Naive thymus-derived CD8-positive, alpha-beta T cell (primary cell): ENCODE measurements at places on chromosomes 3 and 15. TPM values are rescaled to one million over a fixed set of nuclear protein-coding genes. Genes with fewer than 3 reads are reported as not detected.

ZNF662 gene
- total RNA-seq, result 19.5 TPM

SHQ1 gene
- total RNA-seq, result 26.4 TPM

MELTF gene
- total RNA-seq, result 0.36 TPM

AGBL1 gene
- not detected for total RNA-seq

STRIT1 gene
- not detected for total RNA-seq

FBXO40 gene
- not detected for total RNA-seq

AGTR1 gene
- not detected for total RNA-seq

CHL1 gene
- total RNA-seq, result 0.60 TPM

GRCh38 chr15:79863886-79864285 lies 32.9 kb downstream of the MTHFS start:
- H3K27ac ChIP-seq, result no peak overlapping the region
- DNase-seq, result no peak
- H3K4me3 ChIP-seq, result no peak overlapping the region
- H3K4me1 ChIP-seq, result peaks cover 41% of the 10 kb centered on the region

- DNase-seq, result no peak
- H3K27me3 ChIP-seq, result no peaks in the 10 kb centered on the region
- peaks cover 49% of the 10 kb centered on the region for H3K36me3 ChIP-seq
- H3K4me1 ChIP-seq, result no peaks in the 10 kb centered on the region
- H3K4me3 ChIP-seq, result no peak overlapping the region
These were observed 86.9 kb downstream of the C3orf80 start for GRCh38 chr3:160312014-160312624.

DNA sequence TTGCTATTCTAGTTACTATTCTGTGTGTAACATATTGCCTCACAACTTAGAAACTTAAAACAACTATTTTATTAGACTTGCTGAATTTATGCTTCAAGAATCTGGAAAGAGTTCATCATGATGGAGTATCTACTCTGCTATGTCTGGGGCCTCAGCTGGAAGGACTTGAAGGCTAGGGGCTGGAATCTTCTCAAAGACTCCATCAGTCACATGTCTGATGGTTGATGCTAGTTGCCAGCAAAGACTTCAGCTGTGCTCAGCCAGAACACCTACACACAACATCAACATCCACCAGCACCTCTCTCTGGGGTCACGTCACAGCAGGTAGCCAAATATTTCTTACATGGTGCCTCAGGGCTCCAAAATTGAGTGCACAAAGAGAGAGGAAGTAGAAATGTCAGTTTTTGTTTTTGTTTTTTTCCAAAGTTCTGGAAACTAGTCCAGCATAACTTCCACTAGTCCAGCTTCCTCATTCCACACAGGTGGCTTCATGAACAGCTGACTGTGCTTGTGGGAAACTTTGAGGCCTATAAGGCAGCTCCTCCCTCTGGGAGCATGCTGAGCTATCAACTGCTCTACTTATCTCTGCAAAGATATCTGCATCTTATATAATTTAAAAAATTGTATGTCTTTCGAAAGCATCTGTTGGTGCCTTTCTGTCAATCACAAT lies 325.4 kb upstream of the AGTR1 start:
- no peak overlapping the region for H3K27ac ChIP-seq
- no peak overlapping the region for H3K4me3 ChIP-seq
- no peaks in the 10 kb centered on the region for H3K27me3 ChIP-seq
- no peaks in the 10 kb centered on the region for H3K4me1 ChIP-seq
- H3K36me3 ChIP-seq, result no peaks in the 10 kb centered on the region

DNA sequence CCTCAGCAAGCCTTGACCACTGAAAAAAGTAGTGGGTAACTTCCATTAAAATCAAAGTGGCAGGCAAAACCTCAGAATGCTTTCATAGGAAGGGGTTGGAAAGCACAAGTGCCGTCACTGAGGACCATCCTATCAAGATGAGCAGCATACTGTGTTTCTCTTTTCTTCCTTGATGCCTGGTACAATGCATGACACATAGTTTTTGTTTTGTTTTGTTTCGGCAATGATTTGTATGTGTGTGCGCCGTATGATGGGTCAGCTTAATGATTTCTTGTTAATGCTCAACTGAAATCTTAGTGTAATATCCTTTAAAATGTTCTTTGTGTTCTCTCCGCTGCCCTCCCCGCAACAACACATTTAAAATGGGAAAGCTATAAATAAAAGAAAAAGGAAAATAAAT lies 476.4 kb upstream of the KCNMB2 start:
- H3K27me3 ChIP-seq, result no peaks in the 10 kb centered on the region
- no peaks in the 10 kb centered on the region for H3K36me3 ChIP-seq
- H3K4me1 ChIP-seq, result peaks cover 2% of the 10 kb centered on the region
- H3K4me3 ChIP-seq, result no peak overlapping the region
- no peak for DNase-seq

- H3K27ac ChIP-seq, result peak overlapping the region; percentile 47
- peaks cover 83% of the 10 kb centered on the region for H3K4me1 ChIP-seq
- DNase-seq, result no peak
- no peaks in the 10 kb centered on the region for H3K27me3 ChIP-seq
- H3K36me3 ChIP-seq, result no peaks in the 10 kb centered on the region
These were observed 59.2 kb downstream of the PIAS1 start for GRCh38 chr15:68113273-68113672.

DNA sequence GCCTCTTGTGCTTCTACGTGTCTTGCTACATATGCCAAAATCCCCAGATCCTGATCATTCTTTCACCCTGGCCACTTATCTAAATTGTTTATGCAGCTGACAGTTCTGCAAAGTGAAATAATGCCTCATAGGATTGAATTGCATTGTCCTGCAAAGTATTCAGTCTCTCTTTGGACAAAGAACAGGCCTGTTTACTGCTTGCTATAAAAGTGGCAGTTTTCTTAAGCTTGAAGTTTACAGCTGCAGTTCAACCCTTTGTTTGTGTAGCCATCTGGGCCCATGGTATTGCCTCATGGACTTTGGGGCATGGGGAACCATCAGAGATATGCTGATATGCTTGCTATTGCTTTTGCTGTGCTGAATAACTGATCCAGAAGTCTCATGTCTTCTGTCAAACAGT lies 523.2 kb downstream of the OTOL1 start:
- no peaks in the 10 kb centered on the region for H3K4me1 ChIP-seq
- no peaks in the 10 kb centered on the region for H3K36me3 ChIP-seq
- H3K27ac ChIP-seq, result no peak overlapping the region
- H3K4me3 ChIP-seq, result no peak overlapping the region
- no peak for DNase-seq
- no peaks in the 10 kb centered on the region for H3K27me3 ChIP-seq

GRCh38 chr15:64774629-64775493 lies 528 bp downstream of the RBPMS2 start:
- peaks cover 3% of the 10 kb centered on the region for H3K4me1 ChIP-seq
- no peak for DNase-seq
- no peak overlapping the region for H3K27ac ChIP-seq
- H3K4me3 ChIP-seq, result peak overlapping the region; percentile 71

GRCh38 chr15:68730976-68731897 lies 89.5 kb downstream of the ANP32A start:
- peak overlapping the region; percentile 19 for H3K27ac ChIP-seq
- no peaks in the 10 kb centered on the region for H3K36me3 ChIP-seq
- H3K4me1 ChIP-seq, result peaks cover 6% of the 10 kb centered on the region
- no peaks in the 10 kb centered on the region for H3K27me3 ChIP-seq

GRCh38 chr3:27307566-27307965 lies 61.6 kb downstream of the NEK10 start:
- H3K4me3 ChIP-seq, result no peak overlapping the region
- H3K4me1 ChIP-seq, result no peaks in the 10 kb centered on the region
- no peak overlapping the region for H3K27ac ChIP-seq
- H3K36me3 ChIP-seq, result no peaks in the 10 kb centered on the region

DNA sequence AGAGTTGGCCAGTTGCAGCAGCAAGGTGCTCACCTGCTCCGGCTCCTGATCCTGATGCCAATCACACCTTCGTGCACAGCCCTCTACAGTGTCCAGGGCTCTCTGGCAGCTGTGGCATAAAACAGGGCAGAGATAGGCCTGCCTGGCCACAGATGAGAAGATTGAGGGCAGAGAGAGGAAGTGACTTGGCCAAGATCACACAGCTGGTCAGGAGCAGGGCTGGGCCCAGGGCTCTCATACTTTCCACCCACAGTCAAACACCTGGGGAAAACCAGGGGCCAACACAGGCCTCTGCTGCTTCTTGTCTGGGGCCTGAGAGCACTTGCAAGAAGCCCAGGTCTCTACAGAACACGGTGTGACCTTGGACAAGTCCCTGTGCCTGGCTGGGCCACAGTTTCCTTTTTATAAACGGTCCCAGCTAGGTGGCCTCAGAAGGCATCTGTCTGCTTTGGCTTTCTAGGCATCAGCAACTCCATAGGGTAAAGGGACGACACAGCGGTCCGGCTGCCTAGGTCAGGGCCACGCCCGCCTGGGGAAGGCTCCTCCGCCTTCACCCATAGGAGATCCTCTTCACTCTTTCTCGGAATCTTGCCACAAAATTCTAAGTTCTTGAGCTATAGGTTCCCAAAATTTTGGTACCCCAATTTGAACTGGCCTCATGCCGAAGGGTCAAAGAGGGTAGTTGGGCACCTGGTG lies 3.1 kb downstream of the ATP2B2 start:
- H3K27me3 ChIP-seq, result peaks cover 12% of the 10 kb centered on the region
- no peak for DNase-seq
- no peak overlapping the region for H3K4me3 ChIP-seq

GRCh38 chr15:97502038-97502437 lies 458.5 kb upstream of the ARRDC4 start:
- no peaks in the 10 kb centered on the region for H3K27me3 ChIP-seq
- no peak for DNase-seq
- no peak overlapping the region for H3K4me3 ChIP-seq
- H3K36me3 ChIP-seq, result no peaks in the 10 kb centered on the region
- H3K4me1 ChIP-seq, result no peaks in the 10 kb centered on the region
- no peak overlapping the region for H3K27ac ChIP-seq

DNA sequence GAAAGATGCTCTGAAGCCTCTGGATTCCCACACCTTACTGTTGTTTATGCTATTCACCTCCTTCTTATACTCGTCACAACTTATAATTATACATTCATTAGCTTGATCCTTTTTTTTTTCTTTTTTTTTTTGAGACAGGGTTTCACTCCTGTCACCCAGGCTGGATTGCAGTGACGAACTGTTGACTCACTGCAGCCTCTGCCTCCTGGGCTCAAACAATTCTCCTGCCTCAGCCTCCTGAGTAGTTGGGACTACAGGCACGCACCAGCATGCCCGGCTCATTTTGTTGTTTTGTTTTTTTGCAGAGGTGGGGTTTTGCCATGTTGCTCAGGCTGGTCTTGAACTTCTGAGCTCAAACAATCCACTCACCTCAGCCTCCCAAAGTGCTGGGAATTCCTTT lies 143.6 kb downstream of the PLCL2 start:
- no peaks in the 10 kb centered on the region for H3K36me3 ChIP-seq
- peaks cover 91% of the 10 kb centered on the region for H3K4me1 ChIP-seq
- no peaks in the 10 kb centered on the region for H3K27me3 ChIP-seq
- DNase-seq, result no peak

GRCh38 chr15:95922431-95922830 lies 408.1 kb upstream of the NR2F2 start:
- no peaks in the 10 kb centered on the region for H3K4me1 ChIP-seq
- H3K27me3 ChIP-seq, result peaks cover 10% of the 10 kb centered on the region
- no peaks in the 10 kb centered on the region for H3K36me3 ChIP-seq

- no peak for DNase-seq
- no peaks in the 10 kb centered on the region for H3K27me3 ChIP-seq
- no peak overlapping the region for H3K27ac ChIP-seq
- no peak overlapping the region for H3K4me3 ChIP-seq
- H3K36me3 ChIP-seq, result no peaks in the 10 kb centered on the region
These were observed 39.0 kb downstream of the KIF9 start for GRCh38 chr3:47243419-47244147.
